AG09309 (cell line): ENCODE measurements at places on chromosomes 7 and 10.

DNA sequence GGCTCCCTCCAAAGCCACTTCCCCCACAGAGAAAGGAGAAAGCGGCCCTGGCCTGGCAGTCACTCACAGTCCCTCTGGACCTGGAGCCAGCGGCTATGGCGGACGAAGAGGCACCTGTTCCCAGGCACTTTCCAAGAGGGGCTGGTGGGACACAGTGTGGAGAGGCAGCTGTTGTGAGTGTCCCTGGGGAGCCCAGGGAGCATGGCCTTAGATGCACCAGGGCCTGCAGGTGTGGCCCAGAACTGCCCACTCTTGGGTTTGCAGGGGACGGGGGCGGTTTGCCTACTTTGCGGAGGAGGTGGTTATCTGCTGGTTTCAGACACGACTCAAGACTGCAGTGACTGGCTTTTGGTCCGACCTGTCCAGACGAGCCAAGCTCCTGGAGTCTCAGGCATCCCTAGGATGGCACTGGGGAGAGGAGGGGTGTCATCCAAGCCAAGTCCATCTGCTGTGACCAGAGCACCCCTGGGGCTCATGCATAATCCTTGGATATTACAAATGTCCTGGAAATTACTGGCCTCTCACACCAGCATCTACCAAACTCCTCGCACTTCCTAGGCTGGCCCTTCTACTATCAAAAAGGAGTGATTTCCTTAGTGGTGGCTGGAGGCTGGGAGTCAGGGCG is 18.4 kb downstream of the CTBP2 start:
- no peak for DNase-seq

GRCh38 chr10:25725917-25726716 is 207.9 kb upstream of the MYO3A start:
- DNase-seq = peak; percentile 28

DNA sequence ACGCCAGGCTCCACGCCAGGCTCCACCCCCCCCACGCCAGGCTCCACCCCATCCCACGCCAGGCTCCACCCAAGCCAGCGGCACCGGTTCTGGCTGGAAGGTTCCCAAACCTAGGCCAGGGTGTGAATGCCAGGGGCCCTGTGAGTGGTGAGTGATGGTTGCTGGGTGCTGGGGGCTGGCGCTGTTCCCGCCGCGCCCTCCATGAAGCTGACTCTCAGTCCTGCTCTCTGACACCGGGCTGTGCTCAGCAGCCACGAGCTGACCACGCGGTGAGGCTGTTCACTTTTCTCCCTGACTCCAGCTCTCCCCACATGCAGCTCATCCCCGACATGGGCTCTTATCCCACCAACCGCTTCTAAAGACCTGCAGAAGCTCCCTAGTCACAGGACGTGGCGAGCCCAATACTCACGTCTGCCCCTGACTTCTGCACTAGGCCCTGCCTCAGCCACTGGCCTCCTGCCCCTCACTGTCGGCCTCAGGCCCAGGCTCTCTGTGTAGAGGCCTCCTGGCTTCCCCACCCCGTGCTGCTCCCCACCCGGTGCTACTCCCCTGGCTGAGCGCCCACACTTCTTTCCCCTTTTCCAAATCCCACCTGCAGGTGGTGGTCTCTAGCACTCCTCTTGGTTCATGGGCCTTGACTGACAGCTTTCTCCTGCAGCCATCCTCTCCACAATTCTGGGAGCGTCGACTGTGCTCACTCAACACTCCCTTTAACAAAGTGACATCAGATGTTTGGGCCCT is 603.0 kb downstream of the PTPRN2 start:
- DNase-seq = no peak

- no peak for DNase-seq
Observed at GRCh38 chr10:48896756-48897440, 42.7 kb downstream of the LRRC18 start.

GRCh38 chr10:126204320-126204719 is 184.0 kb downstream of the ADAM12 start:
- no peak for DNase-seq

DNA sequence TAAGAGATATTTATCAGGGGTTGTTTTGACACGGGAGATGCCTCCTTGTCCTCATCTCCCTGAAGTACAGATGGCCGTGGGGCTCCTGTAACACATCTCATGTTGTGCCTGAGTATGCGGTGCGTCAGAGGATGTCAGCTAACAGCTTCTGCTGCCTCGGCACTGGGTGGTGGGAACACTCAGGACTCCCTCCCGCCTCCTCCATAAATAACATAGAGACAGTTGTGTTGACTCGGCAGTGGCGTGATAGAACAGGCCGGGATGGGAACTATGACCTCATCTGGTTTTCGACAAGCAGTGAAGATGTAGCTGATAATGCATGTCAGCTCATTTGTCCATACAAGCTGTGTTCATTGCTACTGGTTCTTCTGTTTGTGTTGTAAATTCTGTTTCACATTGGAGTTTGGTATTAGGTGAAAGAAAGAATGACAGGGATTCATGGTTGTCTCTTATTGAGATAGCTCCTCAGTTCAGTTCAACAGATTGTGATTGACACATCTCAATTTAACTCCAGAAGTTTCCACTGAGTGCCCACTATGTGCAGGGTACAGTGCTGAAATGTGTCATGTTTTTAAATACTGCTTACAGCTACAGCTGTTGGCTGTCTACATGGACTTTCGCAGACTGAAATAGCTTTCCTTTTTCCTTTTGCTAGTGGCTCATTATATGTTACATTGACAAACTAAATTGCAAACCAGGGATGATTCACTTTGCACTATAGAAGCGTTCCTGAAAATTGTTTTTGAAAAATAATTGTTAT is 87.4 kb downstream of the CHN2 start:
- no peak for DNase-seq

DNA sequence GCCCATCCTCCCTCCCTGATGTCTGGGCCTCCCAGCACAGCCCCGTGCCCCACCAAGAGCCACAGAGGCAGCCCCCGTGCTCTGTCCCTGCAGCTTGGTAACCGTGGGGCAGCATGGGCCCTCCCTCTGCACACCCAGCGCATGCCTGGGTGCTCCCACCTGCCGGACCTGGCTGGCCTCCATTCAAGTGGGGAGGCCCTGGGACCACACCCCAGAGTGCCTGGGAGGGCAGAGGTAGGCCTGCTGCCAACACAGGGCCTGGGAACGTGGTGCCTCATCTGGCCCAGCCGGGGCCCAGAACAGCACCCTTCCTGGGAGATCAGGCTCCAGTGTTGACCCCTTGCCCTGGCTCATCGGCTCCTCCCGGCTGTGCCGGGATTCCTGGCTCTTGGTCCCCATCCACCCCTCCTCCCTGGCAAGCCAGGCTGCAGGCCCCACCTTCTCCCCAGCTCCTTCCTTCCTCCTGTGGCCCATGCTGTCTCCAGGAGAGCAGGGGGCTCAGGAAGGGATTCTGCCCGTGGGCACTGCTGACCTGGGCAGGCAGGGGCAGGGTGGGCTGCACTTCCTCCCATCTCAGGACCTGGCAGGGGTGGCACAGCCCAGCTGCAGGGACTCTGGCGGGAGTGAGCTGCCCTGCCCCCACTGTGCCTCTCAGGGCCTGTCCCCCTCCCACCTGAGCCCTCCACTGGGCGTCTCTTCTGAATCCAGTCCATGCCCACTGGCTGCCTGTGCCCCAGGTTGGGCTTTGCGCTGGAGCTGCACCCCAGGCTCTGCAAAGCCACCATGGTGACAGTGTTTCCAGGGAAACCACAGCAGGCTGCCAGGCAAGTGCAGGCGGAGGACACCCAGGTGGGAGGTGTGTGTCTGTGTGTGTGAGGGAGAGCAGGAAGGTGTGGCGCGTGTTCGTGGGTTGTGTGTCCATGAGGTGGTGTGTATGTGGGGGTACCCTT is 32.6 kb downstream of the PWWP2B start:
- no peak for DNase-seq

DNA sequence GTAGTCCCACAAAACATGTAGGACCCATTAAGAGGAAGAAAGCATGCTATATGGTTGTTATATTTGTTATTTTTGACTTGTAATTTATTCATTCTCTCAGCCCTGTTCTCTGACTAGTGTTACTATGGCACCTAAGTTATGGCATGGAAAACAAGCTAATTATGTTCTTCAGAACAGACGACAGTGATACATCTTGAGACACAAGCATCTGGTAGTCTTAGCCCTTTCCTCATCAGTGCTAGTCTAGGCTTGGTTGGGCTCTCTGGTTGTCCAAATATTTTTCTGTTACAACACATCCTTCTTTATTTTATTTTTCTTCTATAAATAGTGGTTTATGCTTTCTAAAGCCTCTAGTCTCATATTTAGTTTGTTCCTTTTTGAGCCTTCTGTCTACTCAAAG is 308.3 kb upstream of the KAT6B start:
- no peak for DNase-seq

- DNase-seq = no peak
Observed at GRCh38 chr10:91740353-91740924, 57.8 kb upstream of the TNKS2 start.

DNA sequence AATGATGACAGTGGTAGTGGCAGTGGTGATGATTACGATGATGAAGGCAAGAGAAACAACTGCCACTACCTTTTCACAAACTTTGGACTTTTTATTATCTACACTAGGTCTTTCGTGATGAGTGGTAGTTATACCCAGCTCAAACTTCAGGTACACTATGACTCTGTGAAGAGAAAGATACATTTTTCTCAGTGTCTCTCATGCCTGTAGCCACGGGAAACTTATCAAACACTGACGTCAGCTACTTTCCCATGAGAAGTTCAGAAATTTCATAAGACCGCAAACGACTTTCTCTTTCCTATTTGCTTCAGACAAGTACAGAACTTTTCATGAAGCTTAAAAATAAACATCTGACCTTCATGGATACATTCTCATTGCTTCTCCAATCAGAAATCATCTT is 57.0 kb downstream of the CALD1 start:
- DNase-seq = peak; percentile 88

DNA sequence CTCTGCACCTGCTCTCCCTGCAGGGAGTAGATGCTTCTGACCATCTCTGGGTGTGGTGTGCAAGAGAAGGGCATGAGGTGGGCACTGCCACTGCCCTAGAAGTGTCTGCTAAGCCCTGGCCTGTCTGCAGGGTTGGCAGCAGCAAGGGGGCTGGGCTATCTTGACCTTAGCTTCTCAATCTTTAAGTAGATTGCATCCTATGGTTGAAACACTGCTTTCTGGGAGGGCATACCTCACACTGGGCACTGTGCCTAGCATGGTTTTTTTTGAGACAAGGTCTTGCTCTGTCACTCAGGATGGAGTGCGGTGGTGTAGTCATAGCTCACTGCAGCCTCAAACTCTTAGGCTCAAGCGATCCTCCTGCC is 54.9 kb downstream of the CLIP2 start:
- no peak for DNase-seq

DNA sequence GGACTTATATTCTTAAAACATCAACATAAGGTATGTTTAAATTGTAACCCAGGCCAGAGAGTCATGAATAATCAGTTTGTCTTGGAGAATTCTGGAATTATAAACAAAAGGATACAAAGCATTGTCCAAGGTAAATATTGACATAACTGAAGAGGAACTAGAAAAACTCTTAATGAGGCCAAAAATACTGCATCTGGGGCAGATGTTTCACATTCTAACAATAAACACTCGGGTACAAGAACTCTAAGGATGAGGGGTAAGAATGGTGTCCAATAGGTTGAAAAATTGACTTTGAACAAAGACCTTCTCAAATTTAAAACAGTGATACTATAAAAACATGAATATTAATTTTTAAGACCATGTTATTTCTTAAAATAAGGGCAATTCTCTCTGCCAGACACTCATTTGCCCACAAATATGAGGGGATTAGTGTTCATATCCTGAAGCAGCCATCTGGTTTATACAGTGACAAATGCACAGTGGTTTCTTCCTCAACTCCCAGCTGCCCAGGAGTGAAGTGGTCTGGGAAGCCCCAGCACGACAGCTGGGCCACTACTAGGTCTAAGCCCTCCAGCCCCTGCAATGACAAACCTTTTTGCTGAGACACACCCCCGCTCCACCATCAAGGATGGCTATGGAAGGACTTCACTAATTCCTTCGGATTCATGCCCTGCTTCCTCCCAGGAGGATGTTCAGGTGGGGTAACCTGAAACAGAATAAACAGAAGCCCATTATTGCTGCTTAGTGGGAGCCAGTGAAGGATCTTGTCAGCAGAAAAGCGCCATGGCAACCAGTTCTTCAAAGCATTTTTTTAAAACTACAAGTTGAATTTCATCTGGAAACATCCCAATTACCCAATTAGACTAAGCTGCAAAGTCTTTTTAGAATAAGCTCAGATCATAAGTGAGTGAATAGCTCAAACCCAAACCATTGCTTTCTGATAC is 107.5 kb upstream of the ARID5B start:
- DNase-seq = no peak

GRCh38 chr10:91201213-91201996 is 19.1 kb upstream of the PCGF5 start:
- DNase-seq = no peak

GRCh38 chr7:32618470-32618869 is 123.2 kb downstream of the AVL9 start:
- no peak for DNase-seq

DNA sequence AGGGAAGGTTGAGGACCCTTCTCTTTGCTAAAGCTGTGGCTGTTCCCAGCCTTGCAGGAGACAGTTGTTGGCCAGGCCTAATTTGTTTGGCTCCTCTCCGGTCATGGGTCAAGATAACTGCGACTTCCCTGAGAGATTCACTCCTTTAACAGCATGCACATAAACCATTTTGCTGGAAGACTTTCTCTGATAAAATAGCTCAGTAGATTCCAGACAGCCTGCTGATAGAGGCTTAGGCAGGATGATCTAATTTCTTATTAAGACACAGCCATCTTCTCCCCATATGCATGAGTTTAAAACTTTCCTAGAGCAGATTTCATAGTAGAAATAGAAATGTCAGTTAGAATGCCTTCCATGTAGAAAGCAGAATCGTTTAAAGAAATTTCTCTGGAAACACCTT is 181.9 kb downstream of the WNT2 start:
- no peak for DNase-seq

- DNase-seq = no peak
Observed at GRCh38 chr10:91389636-91390512, 20.3 kb upstream of the HECTD2 start.

GRCh38 chr7:107622429-107622828 is 38.2 kb upstream of the SLC26A4 start:
- peak; percentile 73 for DNase-seq

DNA sequence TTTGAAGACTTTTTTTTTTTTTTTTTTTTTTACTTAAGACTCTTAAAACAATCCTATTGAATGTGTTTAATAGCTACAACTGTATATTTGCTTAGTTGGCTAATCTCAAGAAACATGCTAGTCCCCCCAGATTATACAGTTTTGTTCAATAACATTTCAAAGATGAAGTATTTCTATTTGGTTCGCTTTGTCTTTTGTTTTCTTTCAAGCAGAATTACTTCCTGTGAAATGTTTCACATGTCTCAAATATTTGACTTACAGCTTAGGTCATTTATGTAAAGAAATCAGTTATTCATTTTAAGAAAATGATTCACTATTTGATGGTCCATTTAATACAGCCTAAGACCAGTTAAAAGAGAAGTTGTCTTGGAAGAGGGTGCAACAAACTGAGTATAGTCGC is 12.8 kb upstream of the LAMB1 start:
- no peak for DNase-seq
